IMR-90 (cell line): ENCODE measurements at places on chromosomes 2 and 18. TPM values are rescaled to one million over a fixed set of nuclear protein-coding genes. Genes with fewer than 3 reads are reported as not detected.
A peak's percentile ranks its signal among the peaks of the same experiment; 100 is the strongest.

- DNase-seq, result no peak
These were observed 80.9 kb upstream of the TSPYL6 start for GRCh38 chr2:54336977-54337255.

DNA sequence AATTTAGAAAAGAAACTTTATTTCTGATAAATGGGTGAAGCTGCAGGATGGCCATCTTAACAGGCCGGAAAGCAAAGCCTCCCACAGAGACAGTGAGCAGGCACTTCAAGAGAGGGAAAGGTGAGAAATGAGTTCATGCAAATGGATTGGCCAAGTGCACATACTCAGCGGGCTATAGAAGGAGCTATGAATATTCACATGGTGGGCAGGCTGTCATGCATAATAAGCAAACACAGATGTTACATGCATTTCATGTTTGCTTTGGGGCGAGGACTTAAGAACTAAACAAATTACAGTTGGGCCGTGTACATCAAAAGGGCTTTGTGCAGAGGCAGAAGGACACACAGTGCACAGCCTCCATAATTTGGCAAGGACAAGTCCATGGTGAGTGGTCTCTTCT, 69.8 kb upstream of the MAL start:
- no peak for DNase-seq

GRCh38 chr2:120954939-120955338, 219.3 kb downstream of the GLI2 start:
- DNase-seq, result no peak

DNA sequence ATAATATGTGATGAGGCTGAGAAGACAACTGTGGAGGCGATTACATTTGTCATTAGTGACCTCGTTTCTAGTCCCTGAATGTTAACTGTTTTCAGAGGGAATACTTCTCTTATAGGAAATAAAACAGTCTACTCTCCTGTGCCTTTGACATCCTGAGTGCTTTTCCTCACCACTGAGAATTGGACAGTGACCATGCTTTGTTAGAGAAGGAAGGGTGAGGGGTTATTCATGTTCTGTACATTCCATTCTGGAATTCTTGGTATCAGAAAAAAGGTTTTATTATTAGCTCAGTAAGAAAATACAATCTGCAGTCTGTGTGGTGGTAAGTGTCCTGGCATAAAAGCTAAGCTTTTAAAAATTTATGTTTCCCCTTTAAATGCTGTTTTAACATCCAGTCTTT, 58.8 kb downstream of the PARD3B start:
- DNase-seq, result peak; percentile 31

- DNase-seq, result no peak
These were observed 439.1 kb downstream of the EIPR1 start for GRCh38 chr2:2938481-2938880.

- DNase-seq, result peak; percentile 14
These were observed 37.5 kb upstream of the PTH2R start for GRCh38 chr2:208369091-208369490.

BOLL gene
- total RNA-seq, result not detected in 2 replicates

SERPINB11 gene
- 0.18 TPM in 1 of 2 replicates, not detected in the other for total RNA-seq

COPS8 gene
- 47.0 and 61.4 TPM in 2 replicates for total RNA-seq

DNA sequence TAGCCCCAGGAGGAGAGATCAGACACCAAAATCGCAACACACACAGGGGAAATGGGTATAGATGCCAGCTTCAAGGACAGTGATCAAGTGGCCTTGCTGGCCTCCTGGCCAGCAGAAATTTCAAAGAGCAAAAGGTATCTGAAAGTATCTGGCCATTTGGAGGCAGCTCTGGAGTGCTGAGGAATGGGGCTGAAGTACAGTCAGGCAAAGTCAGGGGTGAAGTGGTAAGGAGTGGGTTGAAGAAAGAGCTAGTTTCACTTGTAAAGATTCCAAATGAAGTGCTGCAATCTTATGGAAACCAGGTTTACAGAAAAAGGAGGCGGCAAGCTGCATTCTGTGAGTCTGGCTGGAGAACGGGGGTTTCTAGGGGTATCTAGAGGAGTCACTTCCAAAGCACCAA, 19.2 kb upstream of the PCBP1 start:
- DNase-seq, result peak; percentile 16

GRCh38 chr2:44686561-44686960, 254.9 kb upstream of the SIX3 start:
- DNase-seq, result peak; percentile 69

GRCh38 chr2:197128897-197129296, 181.7 kb downstream of the ANKRD44 start:
- peak; percentile 45 for DNase-seq

DNA sequence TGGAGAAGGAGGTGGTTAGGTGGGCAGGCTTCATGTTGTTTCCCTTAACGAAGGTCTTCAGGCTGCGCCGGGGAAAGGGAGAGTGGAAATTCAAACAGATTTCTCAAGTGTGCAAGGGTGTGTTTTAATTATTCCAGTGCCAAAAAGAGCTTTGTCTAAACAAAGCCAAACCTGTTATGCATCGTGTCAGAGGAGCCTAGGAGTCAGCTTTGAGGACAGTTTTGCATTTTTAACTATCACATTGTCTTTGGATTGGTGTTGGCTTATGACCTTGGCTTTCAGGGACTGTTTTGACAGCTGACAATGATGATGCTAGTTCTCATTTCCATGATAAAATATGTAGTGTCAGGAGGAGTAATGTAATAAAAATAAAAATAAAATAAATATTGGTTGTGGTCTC, 144.8 kb downstream of the LDLRAD4 start:
- DNase-seq, result no peak

- no peak for DNase-seq
These were observed 16.6 kb downstream of the POLE4 start for GRCh38 chr2:74975016-74975415.
